HL-60 (cell line): ENCODE measurements at places on chromosomes 12 and 14.
A peak's percentile ranks its signal among the peaks of the same experiment; 100 is the strongest.

DNA sequence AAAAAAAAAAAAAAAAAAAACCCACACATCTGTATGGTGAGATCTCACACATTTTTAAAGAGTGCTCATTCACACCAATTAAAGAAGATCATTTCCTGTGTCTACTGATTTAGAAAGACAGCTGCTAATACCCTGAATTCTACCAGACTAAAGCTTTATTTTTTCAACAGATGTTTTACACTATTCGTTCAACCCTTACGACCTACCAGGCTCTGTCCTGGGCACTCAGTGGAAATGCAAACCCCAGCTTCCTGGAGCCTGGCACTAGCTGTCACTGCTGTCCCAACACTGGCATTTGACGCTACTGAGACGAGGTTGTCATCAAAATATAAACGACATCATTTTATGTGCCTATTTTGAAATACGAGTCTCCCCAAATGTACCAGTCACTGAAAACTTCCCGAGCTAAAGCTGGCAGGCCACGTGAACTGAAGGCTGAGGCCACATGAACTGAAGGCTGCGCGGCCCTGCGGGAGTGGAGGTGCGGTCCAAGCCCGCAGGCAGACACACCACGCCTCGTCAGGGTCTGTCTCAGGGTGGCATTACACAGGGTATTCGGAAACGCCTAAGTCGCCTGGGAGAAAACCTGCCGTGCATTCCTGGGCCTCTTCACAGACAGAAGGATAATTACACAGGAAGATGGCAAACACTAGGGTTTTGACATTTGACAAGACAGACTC lies 27.2 kb downstream of the SLC15A4 start:
- no peak for DNase-seq

DNA sequence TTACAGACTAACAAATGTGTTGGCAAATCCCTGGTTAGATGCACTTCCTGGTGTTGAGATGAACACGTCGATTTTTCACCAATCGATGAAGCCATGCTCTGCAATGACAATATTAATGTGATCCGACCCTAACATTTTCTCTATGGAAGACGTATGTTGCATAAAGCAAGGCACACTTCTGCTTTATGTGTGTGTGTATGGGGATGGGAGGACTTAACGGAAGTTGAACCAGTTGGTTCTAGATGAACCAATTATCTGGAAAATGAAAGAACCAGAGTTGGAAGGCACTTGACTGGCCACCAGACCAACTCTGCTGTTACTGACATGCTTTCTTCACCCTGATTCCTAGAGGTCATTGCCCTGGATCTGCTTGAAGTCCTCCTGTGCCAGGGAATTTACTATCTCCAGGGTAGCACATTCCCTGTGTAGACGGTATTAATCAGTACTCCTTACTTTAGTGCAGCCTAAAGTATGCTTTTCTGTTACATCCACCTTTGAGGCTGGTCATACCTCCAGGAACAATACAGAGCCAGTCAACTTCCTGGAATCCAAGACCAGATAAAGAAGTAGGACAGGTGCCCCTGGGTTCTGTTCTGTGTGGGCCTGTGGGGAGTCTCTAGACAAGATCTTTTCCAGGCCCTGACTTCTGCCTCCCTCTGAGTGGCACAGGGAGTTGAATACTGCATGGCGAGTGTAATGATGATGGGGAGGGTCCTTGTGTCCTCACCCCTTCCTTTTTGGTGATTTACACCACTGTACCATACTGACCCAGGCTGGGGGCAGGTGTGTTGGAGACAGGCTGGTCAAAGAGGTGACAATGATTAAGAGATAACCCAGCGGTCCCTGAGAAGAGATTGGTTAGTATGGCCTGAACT lies 4.1 kb downstream of the SDR39U1 start:
- DNase-seq = no peak

GRCh38 chr12:132711080-132711843 lies 620 bp downstream of the PGAM5 start:
- peak; percentile 25 for DNase-seq

GRCh38 chr14:100713705-100714104 lies 13.0 kb upstream of the DLK1 start:
- DNase-seq = no peak

GRCh38 chr14:58089612-58090011 lies 62.4 kb downstream of the ARMH4 start:
- no peak for DNase-seq

DNA sequence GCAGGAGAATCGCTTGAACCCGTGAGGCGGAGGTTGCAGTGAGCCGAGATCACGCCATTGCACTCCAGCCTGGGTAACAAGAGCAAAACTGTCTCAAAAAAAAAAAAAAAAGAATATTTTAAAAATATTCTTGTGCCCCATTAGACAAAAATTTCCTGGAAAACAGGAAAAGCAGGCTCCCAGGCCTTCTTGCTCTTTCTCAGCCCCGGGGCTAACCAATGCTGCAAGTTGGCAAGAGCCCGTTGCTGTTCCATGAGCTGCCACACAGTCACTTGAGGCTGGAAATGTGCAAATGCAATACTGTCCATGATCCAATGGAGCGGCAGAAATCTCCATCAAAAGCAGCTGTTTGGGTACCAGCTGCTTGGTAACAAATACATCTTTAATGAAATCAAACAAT lies 994.7 kb downstream of the VRK1 start:
- DNase-seq = no peak

DNA sequence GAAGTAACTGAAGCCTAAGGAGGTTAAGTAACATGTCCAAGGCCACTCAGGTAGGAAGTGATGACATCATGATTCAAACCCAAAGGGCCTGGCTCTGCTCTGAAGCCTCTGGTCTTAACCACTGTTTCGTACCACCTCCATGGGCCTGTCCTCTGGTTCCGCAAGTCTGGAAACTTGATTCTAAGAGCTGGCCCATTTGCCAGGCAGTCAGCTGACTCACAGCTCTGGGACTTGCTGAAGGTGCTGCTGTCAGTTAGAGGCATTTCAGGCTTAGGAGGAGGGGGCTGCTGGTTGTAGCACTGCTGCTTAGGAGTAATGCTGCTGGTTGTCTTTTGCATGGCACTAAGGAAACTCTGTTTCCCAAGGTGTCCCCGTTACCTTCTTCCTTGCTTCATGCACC lies 7.9 kb downstream of the NRXN3 start:
- DNase-seq = no peak

DNA sequence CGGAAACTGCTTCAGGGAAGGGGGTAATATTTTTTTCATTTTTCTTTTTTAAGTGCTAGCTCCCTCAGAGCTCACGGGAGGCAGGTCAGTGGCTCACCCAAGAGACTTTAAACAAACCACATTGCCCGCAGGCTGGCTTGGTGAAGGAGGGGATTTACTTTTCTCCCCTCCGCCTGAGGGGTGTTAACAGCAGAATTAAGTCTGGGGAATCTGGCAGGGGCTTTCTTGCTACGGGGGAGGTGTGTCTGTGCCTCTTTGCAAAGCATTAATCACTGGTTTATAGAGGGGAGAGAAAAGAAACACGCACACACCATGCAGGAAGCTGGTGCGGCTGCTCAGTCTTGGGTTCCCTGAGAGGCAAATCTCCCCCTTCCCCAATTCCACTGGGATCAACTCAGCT lies 26.2 kb upstream of the TBX3 start:
- no peak for DNase-seq

- DNase-seq = no peak
Measured at GRCh38 chr12:123788541-123788940, 26.4 kb downstream of the DNAH10 start.

GRCh38 chr12:16949871-16950667 lies 344.1 kb upstream of the LMO3 start:
- no peak for DNase-seq

DNA sequence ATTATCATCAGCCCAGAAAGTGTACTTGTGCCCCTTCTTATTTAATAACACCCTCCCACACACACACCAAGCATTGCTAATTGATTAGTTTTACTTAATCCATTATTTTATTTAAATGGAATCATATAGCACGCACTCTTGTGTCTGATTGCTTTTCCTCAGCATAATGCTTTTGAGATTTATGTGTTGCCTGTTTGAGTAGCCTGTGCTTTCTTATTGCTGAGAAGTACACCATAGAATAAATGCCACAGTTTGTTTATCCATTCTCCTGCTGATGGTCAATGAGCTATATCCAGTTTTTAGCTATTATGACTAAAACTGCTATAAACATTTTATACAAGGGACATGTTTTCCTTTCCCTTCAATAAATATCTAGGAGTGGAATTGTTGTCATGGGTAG lies 409.9 kb upstream of the PDE3A start:
- no peak for DNase-seq

GRCh38 chr14:96790706-96791105 lies 6.5 kb upstream of the VRK1 start:
- DNase-seq = no peak

- no peak for DNase-seq
Measured at GRCh38 chr12:77724367-77724957, 106.2 kb upstream of the NAV3 start.

GRCh38 chr12:25958428-25959070 lies at the start of gene RASSF8:
TSS of gene RASSF8 (plus strand) at chr12:25958682. CDS start at chr12:26055344, 96,662 bp downstream.
- peak; percentile 1 for DNase-seq

- DNase-seq = no peak
Measured at GRCh38 chr14:74982661-74983060, 20.1 kb upstream of the EIF2B2 start.

DNA sequence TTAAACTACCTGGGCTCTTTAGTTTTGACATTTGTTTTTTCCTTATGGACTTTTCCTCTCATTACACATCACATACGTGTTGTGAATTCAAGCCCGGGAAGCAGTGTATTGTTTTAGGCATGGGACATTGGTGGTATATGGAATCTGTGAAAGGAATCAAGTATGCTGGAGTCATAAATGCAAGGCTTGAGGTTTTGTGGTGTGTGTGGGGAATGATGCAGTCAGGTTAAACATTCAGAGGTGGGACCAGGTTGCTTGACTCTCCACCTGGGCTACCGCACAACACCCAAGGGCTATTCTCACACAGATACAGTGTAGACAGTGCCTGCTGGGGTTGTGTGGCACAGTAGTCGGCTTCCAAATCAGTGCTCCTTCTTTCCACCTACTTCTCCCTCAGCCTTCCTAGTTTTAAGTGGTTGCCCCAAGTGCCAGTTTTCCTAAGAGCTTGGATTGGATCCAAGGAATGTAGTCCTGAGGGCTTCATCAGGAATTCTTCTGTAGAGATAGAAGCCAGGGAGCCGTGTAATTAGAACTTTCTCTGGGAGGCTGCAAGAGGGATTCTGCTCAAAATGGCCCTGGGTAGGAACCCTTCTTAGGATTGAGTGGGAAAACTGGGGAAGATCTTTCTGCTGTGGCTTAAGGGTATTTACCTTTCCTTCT lies 243.7 kb downstream of the C12orf75 start:
- no peak for DNase-seq

GRCh38 chr14:105476097-105476830 lies 1.6 kb downstream of the CRIP2 start:
- no peak for DNase-seq

GRCh38 chr12:121453629-121454028 lies 53.7 kb downstream of the RNF34 start:
- DNase-seq = no peak
